ENCODE measurements at places on chromosomes 3 and 15.

GRCh38 chr15:89192766-89193165, 28.6 kb downstream of the RLBP1 start:
- DNase-seq: no peak

- no peak for DNase-seq
Measured at GRCh38 chr3:139302084-139302800, 41.6 kb upstream of the MRPS22 start.

GRCh38 chr3:50255251-50255615, 13.7 kb upstream of the SEMA3B start:
- no peak for DNase-seq

- DNase-seq: no peak
Measured at GRCh38 chr3:117671722-117672318, 962.2 kb downstream of the TUSC7 start.

DNA sequence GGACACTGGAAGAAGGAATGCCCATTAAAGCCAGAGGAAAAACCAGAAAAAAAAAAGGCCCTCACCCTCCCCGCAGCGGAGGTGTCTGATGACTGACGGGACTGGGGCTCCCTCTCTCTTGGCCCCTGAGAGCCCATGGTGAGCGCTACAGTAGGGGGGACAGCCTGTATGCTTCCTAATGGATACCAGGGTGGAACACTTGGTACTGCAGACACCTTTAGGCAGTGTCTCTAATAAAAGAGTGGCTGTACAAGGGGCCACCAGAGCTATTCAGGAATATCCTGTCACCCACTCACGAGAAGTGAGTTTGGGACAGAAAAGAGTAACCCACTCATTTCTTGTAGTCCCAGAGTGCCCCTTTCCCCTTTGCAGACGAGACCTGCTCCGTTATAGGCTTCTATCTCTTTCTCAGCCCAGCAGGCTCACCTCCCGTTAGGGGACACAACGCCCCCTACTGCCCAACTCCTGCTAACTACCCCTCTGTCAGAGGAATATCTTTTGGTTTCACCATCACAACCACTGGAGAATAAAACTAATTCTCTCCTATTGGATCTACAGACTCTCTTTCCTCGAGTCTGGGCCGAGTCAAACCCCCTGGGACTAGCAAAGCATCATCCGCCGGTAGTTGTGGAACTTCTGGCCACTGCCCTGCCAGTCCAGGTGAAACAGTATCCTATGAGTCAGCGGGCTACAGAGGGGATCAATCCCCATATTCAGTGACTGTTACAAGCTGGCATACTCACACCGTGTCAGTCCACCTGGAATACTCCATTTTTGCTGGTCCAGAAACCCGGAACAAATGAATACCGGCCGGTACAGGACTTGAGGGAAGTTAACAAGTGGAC, 40.8 kb downstream of the ZBTB11 start:
- peak; percentile 81 for DNase-seq

DNA sequence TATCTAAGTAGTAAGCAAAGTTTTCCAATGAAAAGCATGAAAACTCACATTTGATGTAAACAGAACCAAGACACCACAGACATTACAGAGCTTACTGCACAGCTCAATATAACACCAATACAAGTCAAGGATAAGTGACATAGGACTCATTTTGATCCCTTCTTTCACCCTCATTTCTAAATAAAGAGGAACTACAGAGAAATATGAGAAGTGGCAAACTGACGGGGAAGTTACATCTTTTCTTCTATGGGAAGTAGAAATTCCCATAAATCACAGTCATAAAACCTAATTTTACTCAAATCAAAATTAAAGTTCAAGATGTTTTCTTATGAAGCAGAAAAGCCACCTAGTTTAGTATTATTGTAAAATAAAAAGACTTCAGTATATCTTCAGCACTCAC, 3.8 kb downstream of the ATG3 start:
- DNase-seq: no peak

DNA sequence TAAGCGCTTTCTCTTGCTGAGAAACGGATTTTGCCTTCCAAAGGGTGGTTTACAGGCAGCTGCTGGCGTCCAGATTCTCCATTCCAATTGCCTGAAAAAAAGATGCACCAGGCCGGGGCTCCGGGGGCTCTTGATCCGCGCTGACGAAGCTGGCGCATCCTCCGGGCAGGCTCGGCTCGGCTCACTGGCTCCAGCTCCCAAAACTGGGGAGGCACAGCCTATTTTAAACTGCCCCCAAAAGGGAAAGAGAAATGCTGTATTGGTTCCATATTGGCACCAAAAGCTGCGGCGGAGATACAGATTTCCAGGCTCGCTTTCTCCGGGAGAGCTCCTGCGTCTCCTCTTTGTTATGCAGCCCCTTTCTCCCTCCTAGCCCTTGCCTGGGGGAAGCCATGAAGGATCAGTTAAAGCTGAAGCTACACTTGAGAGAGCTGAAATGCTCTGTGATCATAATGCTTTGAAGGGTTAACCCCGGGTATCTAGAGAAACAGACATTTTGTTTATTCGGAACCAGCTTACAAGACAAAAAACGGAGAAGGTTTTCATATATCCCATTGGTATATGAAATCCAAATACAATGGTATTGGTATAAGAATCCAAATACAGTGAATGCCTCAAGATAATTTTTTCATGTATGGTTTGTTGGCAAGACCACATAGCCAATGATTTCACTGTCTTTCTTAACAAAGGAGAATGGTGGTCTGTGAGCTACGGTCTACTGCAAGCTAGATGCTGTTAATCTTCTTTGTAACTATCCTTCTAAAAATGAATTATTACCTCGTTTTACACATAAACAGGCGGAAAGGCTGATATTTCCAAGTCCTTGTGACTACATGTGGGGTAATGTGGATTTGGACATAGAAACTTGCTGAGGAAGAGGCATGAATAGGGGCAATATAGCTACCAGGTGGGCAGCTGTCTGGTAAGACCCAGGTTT, 693 bp downstream of the CD200 start:
- DNase-seq: peak; percentile 20

- no peak for DNase-seq
Measured at GRCh38 chr3:24296441-24297205, 198.0 kb downstream of the THRB start.

- no peak for DNase-seq
Measured at GRCh38 chr15:82650046-82650670, 3.0 kb upstream of the CPEB1 start.

GRCh38 chr3:111352585-111352984, 189.4 kb upstream of the CD96 start:
- no peak for DNase-seq

- DNase-seq: no peak
Measured at GRCh38 chr15:51579012-51579411, 43.6 kb downstream of the DMXL2 start.

DNA sequence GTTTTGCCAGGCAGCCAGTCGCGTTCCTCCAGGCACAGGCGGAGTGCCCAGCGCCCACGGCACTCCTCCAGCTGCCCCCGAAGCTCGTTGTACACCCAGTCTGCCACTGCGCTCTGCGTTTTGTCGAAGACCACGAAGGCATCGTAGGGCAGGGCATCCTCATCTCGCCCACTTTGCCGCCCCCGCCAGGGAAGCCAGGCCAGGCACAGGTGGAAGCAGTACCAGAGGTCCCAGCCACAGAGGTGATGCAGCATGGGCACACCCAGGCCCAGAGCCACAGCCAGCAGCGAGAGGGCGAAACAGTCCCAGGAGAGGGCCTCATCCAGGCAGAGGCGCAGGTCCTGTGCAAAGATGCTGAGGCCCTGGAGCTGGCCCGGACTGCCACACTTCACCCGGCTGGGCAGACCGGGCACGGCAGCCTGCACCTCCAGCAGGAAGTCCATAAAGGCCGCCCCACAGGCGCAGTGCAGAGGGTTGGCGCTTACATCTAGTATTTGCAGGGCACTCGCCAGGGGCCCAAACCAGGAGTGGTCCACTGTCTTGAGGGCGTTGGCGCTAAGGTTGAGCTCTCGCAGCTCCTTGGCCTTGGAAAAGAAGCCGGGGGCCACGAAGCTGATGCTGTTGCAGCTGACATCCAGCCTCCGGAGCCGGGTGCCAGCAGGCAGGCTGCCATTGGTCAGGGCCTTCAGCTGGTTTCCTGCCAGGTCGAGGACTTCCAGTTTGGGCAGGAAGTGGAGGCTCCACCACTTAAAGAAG, 3.7 kb downstream of the TLR9 start:
- DNase-seq: no peak

DNA sequence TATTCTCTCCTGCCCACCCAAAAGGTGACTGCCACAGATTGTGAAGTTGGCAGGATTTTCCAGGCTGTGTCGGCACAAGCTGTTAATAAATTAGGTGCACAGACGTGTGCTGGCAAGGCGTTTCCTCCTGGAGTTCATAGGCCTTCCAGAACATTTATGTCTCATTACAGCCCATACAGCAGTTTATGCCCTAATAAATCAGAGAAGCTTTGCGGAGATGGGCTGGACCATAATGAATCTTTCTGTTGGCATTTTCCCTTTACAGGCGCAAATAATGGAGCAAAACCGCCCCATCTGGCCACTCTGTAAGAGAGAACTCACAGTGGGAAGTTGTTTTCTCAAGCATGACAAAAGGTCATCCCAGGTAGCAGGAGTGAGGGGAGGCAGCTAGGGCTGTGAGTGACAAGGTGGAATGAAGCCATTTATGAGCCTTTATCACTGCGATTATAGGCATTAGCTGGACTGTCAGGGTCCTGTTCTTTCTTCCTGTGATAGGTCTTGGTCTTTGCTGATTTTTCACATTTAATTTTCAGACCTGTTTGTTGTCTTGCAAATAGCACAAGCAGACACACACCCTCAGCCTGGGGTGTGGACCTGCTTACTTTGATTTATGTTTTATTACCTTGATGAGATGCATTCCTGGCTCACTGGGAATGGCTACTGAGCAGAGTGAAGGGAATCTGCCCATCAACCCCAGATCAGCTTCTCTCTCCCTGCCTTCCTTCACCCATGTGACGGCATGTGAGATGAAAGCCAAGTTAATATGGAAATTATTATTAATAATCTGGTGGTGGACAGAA, 257.5 kb downstream of the LRTM1 start:
- DNase-seq: no peak

DNA sequence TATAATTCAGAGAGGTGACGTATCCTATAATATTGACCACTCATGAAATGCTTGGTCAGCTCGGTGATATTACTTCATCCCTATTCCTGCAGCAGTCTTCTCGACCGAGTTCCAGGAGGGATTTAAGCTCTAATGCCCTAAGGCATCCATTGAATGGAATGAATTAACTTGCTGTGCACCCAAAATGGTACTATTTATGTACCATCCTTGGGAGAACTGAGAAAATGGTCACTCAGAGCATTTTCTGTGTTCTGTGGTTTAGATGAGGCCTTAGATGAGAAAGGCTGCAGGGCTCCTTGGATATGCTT, 638 bp downstream of the BLOC1S6 start:
- no peak for DNase-seq

DNA sequence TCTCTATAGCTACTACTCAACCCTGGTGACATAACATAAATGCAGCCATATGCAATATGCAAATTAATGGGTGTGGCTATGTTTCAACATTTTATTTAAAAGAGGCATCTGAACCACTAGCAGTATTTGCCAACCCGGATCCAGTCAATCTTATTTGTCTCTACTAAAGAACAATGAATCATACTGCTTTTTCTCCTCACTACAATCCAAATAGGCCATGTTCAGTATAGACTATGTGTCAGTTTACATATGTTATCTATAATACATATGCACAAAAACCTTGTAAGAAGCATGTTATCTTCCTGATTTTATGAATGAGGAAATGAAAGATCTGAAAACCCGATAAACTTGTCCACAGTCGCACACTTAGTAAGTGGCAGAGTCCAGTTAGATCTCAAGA, 125.7 kb downstream of the STAG1 start:
- DNase-seq: no peak

GRCh38 chr3:108940568-108941263, 13.0 kb downstream of the GUCA1C start:
- DNase-seq: no peak

GRCh38 chr3:189710620-189711402, 79.6 kb downstream of the TP63 start:
- DNase-seq: no peak

- DNase-seq: no peak
Measured at GRCh38 chr3:16319723-16320122, 54.7 kb downstream of the OXNAD1 start.

DNA sequence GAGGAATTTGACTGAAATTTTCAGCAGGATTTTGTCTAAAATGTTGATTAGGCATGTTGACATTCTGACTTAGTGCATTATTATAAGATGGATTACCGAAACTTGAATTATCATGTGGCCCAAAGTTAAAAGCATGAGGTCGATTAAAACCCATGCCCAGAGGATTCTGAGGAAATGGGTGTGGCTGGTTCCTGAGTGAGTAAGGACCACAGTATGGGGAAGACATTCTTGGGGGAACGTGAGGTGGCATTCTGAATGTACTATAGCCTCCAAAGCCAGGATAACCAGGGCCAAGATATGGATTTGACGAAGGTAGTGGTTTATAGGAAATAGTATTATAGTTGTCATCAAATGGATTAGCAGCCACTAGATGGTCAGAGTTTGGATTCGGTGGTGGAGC, 38.7 kb upstream of the DNAAF4 start:
- no peak for DNase-seq

GRCh38 chr3:61772456-61772855, 211.1 kb downstream of the PTPRG start:
- DNase-seq: no peak

- no peak for DNase-seq
Measured at GRCh38 chr3:72280876-72281275, 495.9 kb upstream of the PROK2 start.

GRCh38 chr3:168996622-168997021, 666.9 kb downstream of the MECOM start:
- no peak for DNase-seq

- no peak for DNase-seq
Measured at GRCh38 chr3:181631901-181632300, 79.8 kb upstream of the SOX2 start.

DNA sequence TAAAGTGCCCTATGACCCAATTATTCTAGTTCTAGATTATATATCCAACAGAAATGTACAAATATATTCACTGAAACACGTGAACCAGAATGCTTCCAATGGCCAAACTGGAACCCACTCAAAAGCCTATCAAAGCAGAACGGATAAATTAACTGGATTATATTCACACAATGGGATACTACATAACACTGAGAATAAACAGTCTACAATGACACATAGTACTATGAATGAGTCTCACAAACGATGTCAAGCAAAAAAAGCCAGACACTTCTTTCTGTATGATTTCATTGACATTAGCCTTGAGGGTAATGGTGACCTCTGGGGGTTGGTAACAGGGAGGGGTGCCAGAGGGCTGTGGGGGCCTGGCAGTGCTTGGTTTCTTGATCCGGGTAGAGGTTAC, 50.9 kb upstream of the HACD2 start:
- DNase-seq: no peak

DNA sequence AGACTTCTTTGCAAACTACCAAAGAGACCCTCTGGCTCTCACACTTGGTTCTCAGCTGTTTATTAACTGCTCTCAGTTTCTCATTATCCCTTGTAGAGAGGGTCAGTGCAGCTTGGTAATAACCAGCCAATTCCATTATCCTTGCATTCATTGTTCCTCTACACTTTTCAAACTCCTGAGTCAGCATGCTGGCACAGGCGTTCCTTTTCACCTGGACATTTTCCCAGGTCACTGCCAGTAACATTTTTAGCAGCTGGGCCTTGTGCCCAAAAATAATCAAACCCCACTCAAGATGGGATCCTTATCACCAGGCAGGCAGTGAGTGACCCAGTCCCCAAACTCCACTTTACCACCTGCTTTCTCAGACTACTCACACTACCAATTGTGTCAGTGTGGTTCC, 4.8 kb upstream of the SUMF1 start:
- no peak for DNase-seq

GRCh38 chr3:149655826-149656574, 1.8 kb downstream of the WWTR1 start:
- no peak for DNase-seq

GRCh38 chr3:148077318-148077923, 620.3 kb upstream of the AGTR1 start:
- DNase-seq: no peak

Data from endothelial cell (in vitro differentiated cells).